ENCODE measurements at places on chromosomes 7 and 10.

GRCh38 chr7:15248514-15248913 is 313.3 kb downstream of the AGMO start:
- no peak for DNase-seq

- DNase-seq, result no peak
Observed at GRCh38 chr7:73429622-73430505, 3.7 kb upstream of the FZD9 start.

DNA sequence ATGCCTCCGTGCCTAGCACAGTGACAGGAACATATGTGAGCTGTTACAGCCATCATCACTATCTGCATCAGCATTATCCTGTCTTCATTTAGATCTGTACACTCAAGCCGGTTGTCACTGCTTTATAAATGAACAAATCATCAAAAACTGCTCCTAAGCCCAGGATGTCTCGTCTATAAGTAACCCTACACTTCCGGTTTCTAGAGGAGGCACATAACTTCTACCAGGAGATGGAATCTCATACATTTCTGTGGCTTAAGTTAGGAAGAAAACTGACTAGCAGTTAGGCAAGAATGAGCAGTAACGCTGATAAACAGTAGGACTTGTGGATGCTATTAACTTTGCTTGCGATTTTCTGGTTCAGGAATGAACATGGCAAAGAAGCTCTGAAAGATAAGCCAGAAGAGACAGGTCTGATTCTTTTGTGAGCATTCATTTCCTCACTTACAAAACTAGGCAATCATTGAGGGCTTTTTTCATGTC is 1199.2 kb downstream of the SORCS3 start:
- DNase-seq, result no peak

DNA sequence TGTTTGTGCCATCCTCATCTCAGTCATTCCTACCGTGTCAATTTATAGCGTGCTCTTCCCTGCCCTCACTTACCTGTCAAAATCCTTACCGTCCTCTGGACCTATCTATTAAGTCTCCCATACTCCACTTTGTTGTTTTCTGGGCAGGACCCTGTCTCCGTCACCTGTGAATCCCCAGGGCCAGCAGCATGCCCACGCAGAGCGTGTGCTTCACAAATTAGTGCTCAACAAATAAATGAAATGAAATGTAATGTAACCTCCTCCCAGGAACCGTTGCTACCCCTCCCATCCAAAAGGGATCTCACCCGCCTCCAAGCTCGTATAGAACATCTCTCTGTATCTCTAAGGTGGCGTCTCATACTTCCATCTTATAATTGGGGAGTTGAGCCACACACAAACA is 589.9 kb upstream of the MGMT start:
- no peak for DNase-seq

DNA sequence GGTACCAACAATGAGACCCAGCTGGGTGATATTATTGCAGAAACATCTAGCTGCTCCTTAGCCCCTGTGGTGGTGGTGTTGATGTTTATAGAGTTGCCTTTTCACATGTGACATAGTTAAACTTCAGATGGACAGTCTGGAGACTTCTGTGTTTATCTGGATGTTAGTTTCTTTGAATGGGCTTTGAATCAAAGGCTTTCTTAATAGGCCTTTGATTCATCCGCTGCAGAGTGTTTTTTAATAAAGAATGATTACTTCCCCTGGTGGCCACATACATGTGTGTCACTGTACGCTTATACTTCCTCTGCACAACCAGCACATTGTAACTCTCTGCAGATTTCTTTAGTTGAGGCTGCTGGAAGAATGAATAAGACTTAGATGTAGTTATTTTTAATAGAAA is 221.0 kb downstream of the DYNC1I1 start:
- no peak for DNase-seq

- DNase-seq, result no peak
Observed at GRCh38 chr10:44985175-44985681, 6.6 kb upstream of the DEPP1 start.

- DNase-seq, result no peak
Observed at GRCh38 chr7:13846386-13846785, 143.1 kb downstream of the ETV1 start.

DNA sequence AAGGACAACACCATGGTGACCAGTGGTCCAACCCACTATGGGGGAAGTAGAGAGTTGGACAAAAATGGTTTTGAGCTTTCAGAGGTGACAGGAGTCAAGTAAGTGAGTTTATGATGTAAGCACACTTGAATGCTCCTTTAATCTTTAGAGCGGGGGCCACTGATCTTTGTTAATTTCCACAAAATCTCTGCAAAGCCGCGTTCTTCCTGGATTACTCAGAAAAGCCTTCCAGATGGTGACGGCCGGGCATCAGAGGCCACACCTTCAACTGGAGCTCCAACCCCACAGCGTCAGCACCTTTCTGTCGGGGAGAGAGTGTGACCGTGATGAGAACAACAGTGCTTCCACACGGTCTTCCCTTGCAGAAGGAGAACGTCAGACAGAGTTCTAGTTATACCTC is 35.2 kb upstream of the KLF6 start:
- no peak for DNase-seq

DNA sequence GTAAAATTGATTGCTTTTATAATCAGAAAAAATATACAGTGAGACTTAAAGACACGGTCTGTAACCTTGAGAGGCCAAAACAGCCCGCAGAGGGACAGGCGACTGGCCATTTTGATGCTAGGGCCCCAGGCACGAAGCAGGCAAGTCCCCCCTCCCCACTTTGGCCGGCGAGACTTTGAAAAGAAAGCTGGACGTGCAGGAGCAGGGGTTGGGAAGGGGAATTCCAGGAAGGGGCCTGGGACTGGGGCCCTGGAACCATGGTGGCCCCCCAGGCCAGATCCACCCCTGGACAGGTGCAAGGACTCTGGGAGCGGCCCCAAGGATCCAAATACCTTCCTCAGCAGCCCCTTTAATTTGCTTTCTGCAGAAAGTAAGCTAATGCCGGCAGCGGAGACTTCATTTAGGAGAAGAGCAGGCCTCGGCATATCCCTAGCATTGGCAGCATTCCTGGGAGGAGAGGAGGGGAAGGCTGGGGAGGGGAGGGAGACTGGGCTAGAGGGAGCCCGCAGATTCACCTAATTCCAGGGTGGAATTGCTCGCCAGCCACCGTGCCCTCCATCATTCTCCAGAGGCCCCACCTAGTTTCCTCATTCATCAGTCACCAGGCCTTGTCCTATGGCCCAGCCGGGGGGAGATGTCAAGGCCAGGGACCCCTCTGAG is 24.9 kb upstream of the TNRC18 start:
- DNase-seq, result no peak

- DNase-seq, result no peak
Observed at GRCh38 chr10:115653473-115653872, 560.3 kb downstream of the ATRNL1 start.
